ENCODE measurements at places on chromosomes 1 and 21.
A peak's percentile ranks its signal among the peaks of the same experiment; 100 is the strongest.

DNA sequence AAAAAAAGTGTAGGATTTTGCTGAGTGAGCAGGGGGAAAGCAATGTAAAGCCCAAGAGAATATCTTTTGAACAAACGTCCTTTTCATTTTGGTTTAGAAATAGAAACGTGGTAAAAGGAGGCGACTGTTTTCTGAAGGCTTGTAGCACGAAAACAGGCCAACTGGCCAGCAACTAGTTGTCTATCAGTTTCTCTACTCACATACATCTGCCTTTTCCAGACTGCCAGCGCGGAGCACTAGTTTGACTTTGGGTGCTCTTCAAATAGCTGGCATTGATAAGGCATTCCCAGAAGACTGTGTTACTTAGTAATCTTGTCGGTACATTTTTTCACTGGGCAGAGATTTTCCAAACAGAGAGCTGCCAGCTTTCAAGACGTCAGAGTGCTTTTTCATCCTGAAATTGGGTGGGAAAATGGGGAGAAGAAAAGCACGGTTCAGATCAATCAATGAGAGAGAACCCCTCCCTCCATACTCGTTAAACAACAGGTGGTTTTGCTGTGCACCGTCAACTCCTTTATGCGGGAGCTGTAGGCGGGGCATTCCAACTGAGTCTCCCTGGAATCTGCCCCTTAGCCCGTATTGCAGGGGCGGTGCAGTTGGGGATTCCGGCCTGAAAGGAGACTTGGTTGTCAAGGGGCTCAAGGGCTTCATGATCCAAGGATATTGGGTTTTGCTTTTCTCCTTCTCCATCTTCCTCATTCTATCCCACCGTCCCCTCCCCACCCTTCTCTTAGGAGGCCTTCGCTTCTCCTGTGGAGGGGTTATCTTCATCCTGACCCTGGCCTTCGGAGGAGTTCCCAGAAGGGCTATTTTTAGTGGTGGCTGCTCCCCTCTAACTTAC lies 884 bp upstream of the LRRC8C start:
- DNase-seq = peak; percentile 4

DNA sequence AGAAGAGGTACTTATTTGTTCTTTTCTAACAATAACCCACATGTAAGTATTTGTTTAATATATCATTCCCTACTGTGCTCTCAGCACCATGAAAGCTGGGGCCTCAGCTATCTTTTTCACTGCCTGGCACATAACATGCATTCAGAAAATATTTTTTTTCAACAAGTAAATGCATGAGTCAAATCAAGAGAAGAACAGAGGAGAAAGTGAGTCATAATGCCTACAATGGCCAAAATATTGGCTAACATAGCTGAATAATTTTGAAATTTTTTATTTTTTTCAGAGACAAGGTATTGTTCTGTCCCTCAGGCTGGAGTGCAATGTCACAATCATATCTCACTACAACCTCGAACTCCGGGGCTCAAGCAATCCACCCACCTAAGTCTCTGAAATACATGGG lies 252.2 kb upstream of the ADAMTS5 start:
- peak; percentile 92 for DNase-seq

DNA sequence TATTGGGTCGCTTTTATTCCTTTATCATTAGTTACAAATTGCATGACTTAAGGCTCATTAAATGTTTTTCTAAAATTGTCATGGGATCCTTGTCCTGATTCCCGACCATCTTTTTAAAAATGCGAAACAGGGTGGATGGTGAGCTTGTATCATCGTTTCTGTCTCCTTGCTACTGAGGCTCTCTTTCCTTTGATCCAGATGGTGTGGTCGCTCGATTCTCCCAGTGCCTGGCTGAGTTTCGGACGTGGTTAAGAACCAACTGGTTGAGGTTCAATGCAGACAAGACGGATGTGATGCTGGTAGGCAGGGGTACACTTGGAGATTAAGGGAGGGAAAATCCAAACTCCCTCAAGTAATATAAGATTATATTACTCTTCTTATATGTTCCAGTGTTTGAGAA lies 1.2 kb downstream of the MIER1 start:
- peak; percentile 31 for DNase-seq

- DNase-seq = peak; percentile 65
Observed at GRCh38 chr1:41751804-41752513, 166.8 kb downstream of the HIVEP3 start.

DNA sequence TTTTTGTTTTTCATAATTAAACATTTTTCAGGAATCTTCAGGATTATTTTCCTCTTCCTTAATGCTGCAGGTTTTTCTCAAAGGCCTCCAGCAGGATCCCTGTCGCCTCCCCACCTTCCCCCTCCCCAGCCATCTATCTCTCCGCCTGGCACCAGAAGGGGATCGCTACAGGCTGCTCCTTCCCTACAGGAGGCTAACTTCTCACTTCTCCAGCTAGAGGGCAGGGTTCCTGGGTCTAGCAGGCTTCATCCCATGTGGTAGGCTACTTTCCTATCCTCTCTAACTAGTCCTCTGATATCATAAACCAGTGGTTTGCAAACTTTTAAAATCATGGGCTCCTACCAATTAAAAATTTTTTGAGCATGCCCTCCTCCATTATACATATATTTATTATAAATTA lies 104.1 kb downstream of the KCNN3 start:
- peak; percentile 50 for DNase-seq

- peak; percentile 24 for DNase-seq
Observed at GRCh38 chr1:247358920-247359319, 27.3 kb upstream of the ZNF496 start.

DNA sequence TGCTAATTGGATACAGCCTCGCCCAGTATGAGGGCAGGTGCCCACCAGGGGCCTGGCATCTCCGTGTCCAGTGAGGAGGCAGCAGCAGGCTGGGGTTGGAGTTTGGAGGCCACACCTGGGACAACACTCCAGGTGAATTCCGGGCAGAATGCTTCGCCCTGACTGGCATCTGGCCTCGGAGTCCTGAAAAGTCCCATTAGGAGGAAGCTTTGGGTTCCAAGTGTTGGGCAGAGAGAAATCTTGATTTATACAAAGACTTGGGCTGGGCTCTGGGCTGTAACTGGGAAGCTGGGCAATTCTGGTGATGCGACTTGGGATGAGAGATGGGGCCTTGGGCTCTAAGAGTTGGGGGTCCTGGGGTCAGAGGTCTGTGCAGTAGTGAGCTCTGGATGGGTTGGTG lies 48.1 kb upstream of the CSF3R start:
- no peak for DNase-seq

DNA sequence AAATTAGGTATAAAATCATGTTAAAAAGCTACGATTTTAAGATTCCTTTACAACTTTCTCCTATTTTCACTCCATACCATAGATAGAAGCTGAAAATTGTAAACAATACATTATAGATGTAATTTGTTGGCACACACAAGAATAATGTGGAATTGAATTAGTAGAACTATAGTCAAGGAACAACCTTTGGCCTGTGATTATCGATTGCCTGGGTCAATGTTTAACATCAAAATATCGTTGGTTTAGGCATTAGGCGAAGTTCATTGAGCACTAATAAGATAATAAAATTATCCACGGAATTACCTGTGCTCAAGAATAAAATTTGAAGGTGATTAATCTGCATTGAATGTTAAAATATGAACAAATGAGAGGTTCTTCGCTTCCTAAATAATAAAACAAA lies 455.1 kb upstream of the ZP4 start:
- no peak for DNase-seq

DNA sequence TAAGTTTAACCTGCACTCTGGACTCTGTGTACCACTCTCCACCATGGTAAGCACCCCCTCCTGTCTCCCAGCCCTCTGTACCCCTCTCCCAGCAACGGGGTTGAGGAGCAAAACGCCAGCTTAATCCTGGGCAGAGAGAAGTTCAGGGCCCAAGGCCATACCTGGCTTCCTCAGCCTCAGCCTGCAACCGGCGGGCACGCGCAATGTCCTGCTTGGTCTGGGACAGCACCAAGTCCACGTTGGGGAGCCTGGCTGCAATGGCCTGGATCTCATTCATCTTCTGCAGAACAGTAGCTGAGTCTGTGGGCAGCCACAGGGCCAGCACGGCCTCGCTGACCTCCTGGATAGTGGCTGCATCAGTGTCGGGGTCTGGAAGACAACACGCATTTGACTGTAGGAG lies 33.9 kb downstream of the LAMB3 start:
- DNase-seq = no peak

DNA sequence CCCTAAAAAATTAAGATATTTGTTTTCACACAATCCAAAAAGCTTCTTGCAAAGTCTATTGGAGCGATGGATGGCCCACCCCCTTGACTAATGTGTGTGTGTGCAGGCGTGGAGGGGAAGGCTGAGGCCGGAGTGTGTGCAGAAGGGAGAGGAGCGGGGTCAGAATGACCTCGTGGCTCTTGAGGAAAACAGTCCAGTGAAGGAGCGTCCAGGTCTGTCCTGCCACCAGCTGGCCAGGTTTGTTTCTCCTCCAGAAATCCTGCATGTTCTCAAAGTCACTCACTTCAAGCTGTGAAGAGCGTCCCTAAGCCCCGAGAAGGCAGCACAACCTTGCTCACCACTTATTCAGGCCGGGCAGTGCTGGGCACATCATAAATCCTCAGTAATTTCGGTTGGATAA lies 69.5 kb upstream of the SSX2IP start:
- no peak for DNase-seq

GRCh38 chr21:24278711-24279110 lies 1328.6 kb downstream of the MRPL39 start:
- DNase-seq = no peak

DNA sequence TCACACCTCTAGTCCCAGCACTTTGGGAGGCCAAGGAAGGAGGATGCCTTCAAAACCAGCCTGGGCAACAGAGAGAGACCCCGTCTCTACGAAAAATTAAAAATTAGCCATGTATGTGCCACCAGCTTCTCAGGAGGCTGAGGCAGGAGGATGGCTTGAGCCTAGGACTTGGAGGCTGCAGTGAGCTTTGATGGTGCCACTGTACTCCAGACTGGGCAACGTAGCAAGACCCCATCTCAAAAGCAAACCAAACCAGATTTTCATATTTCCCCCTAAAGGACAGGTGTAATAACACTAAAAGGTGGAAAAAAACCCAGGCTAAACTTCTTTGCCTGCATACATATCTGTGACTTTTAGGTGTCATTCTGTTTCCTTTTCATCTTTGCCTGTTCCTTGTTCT lies 3.7 kb downstream of the UCK2 start:
- no peak for DNase-seq

- peak; percentile 29 for DNase-seq
Observed at GRCh38 chr1:47978486-47978885, 18.7 kb downstream of the TRABD2B start.

GRCh38 chr1:20601129-20601825 lies 12.4 kb downstream of the CDA start:
- peak; percentile 51 for DNase-seq

DNA sequence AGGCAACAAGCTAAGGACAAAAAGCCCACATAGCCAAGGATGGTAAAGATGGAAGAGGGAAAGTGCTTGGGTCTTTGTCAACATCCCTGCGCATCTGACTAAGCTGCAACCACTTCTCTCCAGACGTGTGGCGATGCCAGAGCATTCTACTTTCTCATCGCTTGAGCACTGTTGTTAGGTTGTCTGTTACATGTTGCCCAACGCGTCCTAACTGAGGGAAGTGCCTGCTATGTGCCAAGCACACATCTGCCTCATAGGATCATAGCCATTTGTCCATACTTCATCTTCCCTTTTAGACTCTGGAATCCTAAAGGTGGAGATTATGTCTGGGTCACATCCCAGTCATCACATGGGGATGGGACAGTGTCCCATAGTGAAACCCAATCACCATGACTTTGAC lies 464.9 kb downstream of the MATN1 start:
- DNase-seq = no peak
